ENCODE measurements at places on chromosomes 12 and 14.

DNA sequence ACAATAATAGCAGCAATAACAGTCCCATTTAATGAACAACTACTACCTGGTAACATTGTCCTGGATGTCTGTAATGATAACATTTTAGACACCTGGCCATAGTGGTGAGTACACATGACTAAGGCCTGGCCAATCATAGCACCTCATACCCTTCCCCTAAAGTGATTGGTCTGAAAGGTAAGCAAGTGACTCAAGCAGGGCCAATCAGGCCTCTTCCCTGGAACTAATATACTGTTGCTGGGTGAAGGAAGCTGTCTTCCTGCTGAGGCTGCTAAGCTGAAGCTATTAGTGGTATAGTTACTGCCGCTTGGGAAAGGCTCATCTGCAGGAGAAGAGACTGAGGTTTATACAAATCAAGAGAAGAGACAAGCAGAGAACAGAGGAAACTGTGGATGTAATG is 18.7 kb upstream of the NOS1 start:
- DNase-seq = peak; percentile 1

GRCh38 chr12:32105986-32106516 is 596 bp upstream of the BICD1 start:
- no peak for DNase-seq

DNA sequence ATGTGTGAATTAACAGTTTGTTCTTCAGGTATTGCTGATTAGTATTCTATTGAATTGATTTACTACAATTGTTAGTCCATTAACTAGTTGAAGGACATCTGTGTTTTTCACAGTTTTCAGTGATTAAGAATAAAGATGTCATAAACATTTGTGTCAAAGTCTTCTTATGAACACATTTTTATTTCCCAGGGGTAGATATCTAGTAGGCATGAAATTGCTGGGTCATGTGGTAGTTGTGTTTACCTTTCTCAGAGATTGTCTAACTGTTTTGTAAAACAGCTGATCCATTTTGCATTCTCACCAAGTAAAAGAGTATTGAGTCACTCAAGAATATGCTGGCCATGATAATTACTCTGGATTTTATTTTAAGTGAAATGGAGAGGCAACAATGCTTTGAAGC is 1145.3 kb downstream of the FSCB start:
- DNase-seq = no peak

- DNase-seq = peak; percentile 26
Observed at GRCh38 chr12:30019366-30020140, 235.8 kb upstream of the TMTC1 start.

- DNase-seq = no peak
Observed at GRCh38 chr12:58588770-58589169, 331.5 kb downstream of the LRIG3 start.

DNA sequence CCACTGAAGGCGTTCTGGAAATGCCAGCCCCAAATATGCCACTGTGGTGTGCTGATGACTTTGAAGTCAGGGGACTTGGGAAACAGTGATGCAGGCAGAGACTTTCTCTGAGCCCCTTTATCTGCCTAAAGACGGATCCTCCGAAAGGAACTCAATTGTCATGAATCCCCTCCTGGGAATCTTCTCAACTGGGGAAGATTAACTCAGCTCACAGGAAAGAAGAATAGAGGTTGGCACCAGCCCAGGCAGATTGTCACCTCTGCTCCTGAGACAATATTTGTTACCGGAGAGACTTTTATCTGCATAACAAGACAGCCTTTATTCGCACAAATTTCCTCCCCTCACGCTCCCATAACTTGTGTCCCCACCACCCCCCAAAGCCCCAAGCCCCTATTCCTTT is 414.4 kb downstream of the FUT8 start:
- DNase-seq = no peak

DNA sequence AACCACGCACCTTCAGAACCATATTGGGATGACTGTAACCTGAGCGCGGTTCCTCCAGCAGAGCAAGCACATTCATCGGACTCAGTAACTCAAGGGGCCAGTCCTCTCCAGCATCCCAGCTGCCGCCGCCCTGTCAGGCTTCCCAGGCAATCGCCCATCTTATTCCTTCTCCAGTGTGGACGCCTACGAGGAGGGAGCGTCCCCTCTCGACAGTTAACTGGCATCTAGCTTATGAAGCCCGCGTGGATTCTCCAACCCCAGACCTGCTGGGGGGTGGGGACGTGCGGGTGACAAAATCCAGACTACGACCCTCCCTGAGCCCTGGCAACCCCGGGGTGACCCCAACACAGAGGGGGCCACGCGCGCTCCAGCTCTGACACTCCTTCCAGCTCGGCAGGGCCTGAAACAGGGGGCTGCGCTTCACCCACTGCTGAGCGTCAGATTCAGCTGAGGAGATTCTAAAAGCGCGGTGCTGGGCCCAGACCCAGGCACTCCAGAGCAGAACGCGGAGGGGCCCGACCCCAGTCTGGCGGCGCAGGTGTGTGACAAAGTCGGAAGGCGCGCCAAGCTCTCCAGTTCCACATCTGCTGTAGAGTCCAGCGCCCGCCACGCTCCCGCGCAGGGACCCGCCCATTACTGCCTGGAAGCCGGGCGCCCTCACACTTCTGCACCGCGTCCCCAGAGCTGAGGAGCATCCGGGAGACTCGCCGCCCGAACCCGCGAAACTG is 43.9 kb upstream of the ESR2 start:
- DNase-seq = peak; percentile 91

DNA sequence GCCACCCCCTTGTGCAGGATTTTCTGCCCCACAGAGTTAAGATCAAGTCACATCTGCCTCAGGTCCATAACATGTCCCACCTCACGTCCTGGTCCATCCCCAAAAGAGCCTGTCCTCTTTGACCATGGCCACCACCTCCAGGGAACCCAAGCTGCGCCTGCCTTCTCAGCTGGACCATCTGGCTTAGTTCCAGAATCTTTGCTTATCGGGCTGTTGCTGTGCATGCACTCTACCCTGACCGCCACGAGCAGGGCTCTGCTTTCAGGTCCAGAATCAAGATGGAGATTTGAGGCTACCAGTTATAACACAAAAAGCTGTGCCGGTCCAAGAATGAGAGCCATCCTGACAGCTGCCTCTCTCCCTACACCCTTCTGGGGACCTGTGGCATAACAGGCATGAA is 326.7 kb downstream of the DPF3 start:
- DNase-seq = no peak

- no peak for DNase-seq
Observed at GRCh38 chr12:116282371-116283286, 5.1 kb upstream of the MED13L start.

DNA sequence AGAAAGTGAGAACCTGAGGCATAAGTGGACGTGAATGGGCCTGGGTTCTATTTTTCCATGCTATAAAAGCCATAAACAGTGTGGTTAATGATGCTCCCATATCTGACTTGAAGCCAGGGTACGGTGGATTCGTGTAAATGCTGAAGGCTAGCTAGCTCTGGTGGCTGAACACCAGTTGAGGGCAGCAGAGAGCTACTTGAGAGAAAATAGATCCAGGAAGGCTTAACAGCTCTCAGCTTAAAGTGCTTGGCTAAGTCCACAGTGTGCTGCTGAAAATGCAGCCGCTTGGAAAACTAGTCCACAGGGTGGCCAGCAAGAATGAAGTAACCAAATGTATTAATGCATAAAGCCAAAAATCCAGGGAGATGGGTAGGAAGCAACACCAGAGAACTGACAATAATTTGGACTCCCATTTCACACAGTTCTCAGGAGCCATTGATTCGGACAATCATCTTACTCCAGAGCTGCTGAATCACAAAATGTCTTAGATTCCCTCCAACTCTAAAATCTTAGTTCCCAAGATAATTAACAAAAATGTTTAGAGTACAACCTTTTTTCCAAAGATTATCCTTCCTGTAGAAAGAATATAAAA is 15.0 kb upstream of the FOXG1 start:
- DNase-seq = peak; percentile 2

- no peak for DNase-seq
Observed at GRCh38 chr12:67957383-67957782, 31.9 kb upstream of the IFNG-AS1 start.

GRCh38 chr12:20792971-20793370 is 17.5 kb upstream of the SLCO1B3 start:
- no peak for DNase-seq

- DNase-seq = no peak
Observed at GRCh38 chr14:93957751-93958566, 18.4 kb downstream of the ASB2 start.

DNA sequence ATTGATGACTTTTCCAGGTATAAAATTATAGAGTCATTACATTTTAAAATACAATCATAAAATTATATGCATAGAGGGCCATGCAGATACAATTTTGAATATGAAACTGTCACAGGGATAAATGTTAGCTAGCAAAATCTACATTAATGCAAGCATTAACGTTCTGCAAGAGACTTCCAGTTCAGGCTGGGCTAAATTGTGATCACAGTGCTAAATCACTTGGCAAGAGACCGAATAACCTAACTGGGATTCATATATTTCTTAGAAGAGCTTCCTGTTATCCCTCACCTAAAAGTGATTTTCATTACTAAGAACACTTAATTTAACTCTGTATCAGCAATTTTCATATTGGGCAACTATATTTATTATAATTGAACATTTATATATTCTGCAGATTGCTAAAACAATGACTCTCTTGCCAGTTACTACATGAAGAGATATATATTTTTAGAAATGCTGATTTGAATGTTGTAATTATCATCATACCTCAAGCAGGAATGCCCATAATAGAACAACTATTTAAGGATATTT is 83.2 kb downstream of the MGAT4C start:
- DNase-seq = no peak

DNA sequence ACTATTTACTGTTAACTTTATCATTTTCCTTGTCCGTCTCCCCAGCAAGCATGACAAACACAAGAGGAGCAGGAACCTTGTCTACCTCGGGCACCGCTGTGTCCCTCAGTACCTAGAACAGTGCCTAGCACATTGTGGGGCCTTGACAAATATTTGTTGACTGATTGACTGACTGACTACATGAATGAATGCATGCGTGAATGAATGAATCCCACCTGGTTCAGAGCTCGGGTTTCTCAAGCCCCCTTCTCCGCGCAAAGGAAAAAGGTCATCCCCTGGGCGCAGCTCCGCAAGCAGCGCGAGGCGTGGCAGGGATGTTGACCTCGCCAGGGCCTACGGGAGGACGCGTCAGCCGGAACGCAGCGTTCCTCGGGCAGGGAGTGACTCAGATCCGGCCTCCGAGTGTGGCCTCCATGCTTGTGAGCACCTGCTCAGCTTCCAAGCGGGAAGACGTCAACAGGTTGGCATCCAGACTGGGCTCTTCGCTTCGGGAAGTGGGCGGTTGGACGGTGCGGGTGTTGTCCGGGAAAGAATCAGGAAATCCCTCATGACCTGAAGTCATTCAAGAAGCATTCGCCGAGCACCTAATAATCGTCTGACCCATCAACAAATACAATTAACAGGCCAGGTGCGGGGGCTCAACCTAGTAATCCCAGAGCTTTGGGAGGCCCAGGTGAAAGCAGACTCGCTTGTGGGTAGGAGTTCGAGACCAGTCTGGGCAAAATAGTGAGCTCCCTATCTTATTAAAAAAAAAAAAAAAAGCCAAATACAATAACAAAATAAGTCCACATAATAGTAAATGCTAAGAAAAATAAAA is 13.9 kb upstream of the UBC start:
- no peak for DNase-seq

Data from DMS 273 treated with DMSO at 0.1 percent for 48 hours (cell line).